ENCODE measurements at places on chromosomes 1 and 21.

GRCh38 chr1:172971241-172971640 is 79.5 kb downstream of the TNFSF18 start:
- DNase-seq, result no peak

DNA sequence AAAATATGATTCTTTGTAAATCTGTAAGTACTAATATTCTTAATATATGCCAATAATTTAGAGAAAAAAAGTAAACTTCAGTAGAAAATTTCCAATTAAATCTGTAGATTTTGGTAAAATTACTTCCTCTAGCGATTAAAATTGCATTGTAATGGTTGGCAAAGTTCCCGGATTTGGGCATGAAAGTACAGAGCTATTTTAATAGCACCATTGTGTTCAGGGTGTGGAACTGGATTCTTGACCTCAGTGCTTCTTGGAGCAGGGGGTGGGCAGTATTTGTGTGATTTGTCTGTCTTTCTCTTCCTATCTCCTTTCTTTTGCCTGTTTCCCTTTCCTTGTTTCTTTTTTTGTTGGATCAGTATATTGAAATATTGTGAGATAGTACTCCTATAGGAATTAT is 72.1 kb downstream of the DNM3 start:
- DNase-seq, result no peak

- no peak for DNase-seq
Measured at GRCh38 chr1:229028987-229029878, 241.7 kb upstream of the RAB4A start.

- no peak for DNase-seq
Measured at GRCh38 chr1:111476761-111477309, 3.1 kb downstream of the C1orf162 start.

DNA sequence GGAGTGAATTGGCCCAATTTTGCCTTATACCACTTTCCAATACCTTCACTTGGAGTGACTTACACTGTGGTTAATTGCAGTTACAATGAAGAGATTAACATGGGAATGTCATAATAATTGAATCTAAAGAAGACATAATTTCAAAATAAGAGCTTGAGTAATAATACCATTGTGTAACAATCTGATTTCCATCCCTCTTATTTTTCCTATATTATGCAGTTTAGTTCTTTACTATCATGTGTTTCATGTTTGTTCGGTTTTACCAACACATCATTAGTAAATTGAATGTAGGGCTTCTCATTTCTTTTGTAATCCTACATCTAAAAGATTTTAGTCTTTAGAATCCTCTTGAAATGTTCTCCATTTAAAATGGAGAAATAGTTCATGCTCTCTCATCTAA is 19.2 kb upstream of the XPR1 start:
- no peak for DNase-seq

DNA sequence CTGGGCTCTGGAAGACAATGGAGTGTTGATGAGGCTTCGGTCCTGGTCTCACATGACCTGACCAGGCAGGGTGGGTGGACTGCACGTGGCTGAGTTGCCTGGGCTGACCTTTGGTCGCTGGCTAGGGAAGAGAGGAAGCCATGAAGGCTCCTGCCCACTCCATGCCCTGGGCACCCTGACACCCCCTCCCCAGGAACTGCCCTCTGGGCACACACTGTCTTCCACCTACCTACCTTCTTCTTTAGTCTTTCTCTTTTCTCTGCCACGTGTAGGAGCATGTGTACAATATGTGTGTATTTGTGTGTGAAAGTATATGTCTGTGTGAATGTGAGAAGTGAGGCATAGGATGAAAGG is 15.1 kb downstream of the POU3F1 start:
- no peak for DNase-seq

DNA sequence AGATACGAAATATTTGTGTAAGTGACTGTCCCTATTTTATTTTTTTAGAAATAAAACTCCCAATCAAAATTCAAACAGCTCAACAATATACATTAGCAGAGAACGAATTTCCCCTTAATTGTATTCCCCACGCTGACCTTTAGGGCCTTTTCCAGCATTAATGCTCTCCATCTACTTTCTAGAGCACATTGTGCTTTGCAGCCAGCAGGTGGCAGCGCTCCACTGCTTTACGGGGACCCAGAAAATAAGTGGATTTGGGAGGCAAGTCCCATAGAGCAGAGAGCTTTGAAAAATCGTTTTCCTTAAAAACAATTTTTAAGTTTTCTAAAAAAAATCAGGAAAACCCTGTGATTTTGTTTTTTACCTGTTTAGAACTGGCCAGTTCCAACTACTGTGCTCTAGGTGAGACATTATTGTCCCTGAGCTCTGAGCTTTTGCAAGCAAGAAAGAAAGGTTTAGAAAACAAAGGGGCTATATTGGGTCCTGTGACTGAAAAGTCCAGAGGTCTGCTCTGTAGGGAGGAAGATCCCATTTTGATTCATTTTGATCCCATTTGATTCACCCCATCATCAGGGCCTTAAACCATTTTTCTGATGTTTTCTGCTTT is 144.4 kb upstream of the ZNF644 start:
- DNase-seq, result no peak

- DNase-seq, result no peak
Measured at GRCh38 chr1:51664421-51665240, 47.7 kb downstream of the OSBPL9 start.
